Activated CD8-positive, alpha-beta memory T cell treated with anti-CD3 and anti-CD28 coated beads for 1 hour (primary cell): ENCODE measurements at places on chromosomes 13 and 19.

DNA sequence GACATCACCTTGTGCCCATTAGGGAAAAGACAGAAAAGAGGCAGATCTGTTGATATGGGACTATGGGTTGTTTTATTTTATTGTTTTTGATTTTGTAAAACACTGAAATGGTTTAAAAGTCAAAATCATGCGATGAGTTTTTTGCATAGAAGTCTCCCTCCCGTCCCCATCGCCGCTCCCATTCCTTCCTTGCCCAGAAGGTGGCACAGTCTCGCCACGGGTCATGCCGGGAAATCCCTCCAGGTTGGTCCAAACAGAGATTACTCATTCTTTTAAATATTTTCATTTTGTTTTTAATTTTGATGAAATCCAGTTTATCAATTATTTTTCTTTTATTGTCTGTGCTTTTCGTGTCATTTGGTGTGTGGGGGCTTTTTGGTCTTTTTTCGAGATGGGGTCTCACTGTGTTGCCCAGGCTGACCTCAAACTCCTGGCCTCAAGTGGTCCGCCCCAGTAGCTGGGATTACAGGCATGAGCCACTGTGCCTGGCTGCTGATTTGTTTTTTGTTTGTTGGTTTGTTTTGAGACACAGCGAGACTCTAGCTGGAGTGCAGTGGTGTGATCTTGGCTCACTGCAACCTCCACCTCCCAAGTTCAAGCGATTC lies 9.2 kb downstream of the PGPEP1 start:
- DNase-seq: no peak

GRCh38 chr13:66559093-66559492 lies 671.0 kb downstream of the PCDH9 start:
- no peak for DNase-seq

DNA sequence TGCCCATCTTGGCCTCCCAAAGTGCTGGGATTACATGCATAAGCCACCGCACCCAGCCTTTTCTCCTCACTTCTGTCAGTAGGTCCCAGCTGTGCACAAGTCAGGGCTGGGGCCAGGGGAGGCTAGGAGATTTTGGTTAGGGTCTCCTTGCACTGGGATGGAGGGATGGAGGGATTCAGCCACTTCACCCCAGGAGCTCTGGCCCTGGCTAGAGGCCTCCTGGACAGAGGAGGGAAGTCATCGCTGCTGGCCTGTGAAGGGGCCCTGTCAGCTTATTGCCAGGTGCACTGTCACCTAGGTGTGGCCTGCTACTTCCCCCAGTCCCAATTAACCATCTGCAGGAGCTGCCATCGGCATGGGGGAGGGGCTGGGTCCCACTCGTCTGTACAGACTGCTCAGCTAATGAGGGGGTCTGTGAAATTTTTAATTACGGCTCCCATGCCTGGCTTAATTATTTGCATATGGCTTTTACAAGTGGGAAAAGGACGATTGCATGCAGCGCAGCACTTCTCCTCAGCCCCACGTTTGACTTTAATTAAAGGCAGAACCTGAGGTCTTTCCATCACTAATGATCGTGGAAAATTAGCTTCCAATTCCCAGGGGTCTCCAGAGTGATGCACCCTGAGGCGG lies 52.4 kb downstream of the CHST8 start:
- no peak for DNase-seq

DNA sequence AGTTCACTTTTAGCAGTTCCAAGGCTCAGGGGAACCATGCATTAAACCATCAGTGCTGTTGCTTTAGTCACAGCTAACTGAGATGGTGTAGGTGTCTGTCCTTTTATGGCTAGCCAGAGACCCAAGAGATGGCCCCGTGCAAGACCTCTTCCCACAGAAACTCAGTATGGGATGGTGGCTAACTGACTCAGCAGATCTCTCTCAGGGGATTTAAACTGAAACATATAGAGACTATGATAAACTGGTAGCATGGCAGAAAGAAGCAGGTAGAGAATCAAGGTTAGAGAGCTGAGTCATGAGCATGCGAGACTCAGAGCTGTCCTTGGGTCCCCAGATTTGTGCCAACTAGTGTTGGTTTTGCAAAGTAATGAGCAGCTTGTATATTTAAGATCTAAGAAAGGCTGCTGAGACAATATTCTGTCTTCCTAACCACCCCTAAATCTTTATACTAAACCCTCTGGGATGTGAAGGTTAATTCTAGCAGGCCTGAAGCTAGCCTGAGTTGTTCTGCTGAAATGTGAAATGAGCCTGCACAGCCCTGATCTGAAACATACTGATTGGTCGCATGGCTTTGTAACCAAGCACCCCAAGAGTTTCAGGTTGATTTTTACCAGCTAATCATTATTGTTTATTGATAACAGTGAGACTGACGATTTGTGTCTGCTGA lies 6.5 kb upstream of the SCEL start:
- DNase-seq: no peak

- peak; percentile 62 for DNase-seq
These were observed 13.3 kb upstream of the ISYNA1 start for GRCh38 chr19:18450931-18451836.

GRCh38 chr13:66353664-66354063 lies 876.5 kb downstream of the PCDH9 start:
- DNase-seq: no peak

DNA sequence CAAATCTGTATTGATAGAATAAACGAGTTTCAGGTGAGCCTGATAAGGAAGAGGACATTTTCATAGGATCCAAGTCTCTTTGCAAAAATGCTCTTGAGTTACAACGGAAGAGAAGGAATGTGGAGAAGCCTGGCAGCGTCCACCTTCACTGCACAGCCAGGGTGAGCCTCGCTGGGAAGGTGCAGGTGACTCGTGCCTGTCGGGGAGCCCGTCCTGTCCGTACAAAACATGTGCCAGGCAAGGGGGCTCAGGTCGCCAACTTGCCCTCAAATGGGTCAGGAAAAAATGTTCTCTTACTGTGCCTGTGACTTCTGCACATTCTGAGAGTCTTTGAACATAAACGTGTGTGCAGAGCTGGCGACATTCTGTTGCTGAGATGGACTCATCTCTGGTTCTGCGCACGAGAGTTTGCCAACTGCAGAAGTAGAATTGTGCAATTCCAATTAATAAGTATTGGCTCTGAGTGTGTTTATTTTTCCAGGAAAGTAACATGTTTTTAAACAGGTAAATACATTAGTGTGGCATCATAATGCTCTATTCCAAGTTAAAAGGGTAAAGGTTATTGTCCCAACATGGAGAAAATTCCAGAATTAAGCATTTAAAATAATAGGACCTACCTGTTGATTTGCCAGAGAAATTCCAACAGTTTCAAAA lies 28.6 kb downstream of the NAXD start:
- no peak for DNase-seq

DNA sequence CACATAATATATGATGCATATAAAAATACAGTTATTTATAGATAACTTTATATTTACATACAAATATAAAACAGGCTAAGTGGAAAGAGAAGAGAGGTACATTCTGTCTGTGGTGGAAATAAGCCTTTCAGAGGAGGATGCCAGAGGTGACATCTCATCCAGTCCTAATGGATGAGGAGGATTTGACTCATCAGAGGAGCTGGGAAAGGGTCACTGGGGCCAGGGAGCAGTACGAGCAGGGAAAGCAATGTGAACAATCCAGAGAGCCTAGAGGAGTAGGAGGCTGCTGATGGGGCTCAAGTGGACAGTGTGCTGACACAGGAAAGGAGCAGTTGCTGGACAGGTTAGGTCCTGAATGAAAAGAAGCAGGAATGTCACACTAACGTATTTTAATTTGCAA lies 18.6 kb downstream of the NALCN start:
- DNase-seq: no peak

- no peak for DNase-seq
These were observed 164.6 kb downstream of the FGF14 start for GRCh38 chr13:102237230-102237629.

- DNase-seq: no peak
These were observed 2.9 kb upstream of the ADPRHL1 start for GRCh38 chr13:113456116-113456702.

- no peak for DNase-seq
These were observed 2.5 kb downstream of the RPS9 start for GRCh38 chr19:54203151-54203611.

DNA sequence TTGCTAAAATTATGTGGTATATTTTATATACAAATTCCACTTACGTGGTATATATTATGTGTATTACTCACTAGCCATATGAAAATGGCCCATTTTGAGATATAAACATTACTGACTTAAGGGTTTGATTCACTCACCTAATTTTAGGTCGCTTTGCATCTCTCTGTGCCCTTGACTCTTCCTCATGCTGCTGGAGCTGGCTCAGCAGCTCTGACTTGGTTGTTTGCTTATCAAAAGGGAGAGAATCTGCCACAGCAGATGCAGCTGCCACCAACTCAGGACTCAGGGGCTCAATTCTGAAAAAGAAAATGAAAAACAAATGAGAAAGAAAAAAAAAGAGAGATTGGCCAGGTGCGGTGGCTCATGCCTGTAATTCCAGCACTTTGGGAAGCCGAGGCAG lies 12.2 kb downstream of the MRPS31 start:
- no peak for DNase-seq

- no peak for DNase-seq
These were observed 213.0 kb downstream of the ZIC5 start for GRCh38 chr13:99758460-99759162.

DNA sequence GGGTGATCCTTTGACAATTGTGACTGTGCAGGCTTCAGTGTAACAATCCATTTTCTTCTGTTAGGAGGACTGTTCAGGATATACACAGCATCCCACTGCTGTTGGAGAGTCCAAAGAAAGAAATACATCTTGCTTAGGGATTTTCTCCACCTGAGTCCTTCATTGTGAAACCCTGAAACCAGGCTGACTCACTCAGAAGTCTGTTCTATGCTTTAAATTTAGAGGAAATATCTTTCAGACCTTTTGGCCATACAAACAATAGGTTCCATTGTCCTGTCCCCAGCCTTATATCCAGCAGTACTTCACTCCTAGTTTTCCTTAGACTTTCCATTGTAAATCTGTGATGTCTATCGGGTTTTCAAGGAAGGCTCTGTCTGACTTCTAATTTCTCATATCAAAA lies 379.1 kb downstream of the SUCLA2 start:
- no peak for DNase-seq

GRCh38 chr19:53664760-53665159 lies 33.0 kb downstream of the DPRX start:
- no peak for DNase-seq

DNA sequence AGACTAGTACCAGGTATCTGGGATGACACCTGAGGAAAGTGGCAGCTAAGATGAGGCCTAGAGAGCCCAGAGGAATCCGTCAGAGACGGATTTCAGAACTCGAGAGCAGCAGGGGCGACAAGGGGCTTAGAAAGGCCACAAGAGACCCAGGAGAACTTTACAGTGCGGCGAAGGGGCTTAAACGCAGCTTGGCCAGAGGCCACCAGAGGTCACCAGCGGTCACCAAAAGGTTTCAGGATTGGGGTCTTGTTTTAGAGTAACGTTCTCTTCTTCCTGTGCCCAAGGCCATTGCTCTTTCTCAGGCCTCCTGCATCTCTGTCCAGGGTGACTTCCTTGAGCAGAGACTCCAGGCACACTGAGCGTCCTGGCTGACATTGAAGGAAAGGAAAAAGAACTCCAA lies 2.2 kb downstream of the ZSCAN22 start:
- DNase-seq: no peak

DNA sequence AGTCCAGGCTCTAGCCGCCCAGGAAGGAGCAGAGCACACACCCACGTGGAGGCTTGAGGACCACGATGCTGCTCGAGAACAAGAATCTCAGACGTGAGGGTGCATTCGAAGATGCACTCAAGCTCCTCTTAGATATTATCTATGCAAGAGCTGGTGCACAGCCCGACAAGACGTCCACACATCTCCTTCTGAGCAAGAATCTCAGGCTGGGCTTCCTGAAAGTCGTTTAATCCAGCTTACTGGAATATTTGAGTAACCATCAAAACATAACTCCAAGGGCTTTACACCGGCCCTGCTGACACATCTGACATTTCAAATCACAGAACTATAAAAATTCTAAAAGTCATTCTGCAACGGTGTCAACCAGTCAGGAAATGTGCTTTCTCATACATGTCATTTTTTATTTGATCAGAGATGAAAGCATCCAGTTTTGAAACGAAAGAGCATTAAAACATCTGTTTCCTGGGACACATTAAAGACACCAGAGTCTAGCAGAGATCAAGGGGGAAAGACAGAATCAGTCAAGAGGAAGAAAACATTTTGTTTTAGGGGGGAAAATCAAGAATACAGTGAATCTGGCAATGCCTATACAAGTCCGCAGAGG lies 177.7 kb upstream of the IRS2 start:
- no peak for DNase-seq

- no peak for DNase-seq
These were observed 199.3 kb downstream of the RFC3 start for GRCh38 chr13:34017231-34017630.

DNA sequence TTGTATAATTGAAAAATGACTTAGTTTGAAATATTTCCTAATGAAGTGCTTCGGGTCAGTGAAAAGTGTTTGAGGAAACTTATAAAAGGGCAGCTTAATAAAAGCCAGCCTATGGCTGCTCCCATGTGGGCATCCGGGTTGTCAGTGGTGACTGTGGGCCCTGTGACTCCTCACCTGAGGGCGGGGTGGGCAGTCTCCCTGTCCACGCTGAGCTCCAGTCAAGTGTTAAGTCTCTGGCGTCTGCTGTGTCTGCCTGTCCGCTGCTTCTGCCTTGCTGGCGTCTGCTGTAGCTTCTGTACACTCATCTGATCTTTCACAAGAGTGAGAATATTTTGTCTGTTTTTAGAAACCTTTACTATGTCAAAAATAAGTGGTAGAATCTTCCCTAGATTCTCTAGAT lies 7.1 kb downstream of the LAMP1 start:
- no peak for DNase-seq

- DNase-seq: no peak
These were observed 1747.9 kb upstream of the SPRY2 start for GRCh38 chr13:82088781-82089180.

DNA sequence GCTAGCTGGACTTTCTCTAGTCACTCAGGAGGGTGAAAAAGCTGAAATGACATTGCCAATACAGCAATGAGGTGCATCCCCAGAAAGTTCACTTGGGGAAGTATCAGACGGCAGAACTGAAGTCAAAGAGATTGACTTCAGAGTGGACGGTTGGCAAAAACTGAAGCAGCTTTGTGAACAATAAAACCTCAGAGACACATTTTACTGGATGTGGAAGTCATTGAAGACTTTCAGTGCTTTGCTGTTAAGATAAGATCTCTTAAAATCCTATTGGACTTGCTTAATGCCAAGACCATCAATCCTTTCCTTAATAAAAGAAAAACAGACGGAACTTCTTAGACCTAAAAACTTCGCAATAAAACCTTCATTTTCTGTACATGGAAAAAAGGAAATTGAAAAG lies 103.7 kb downstream of the ABCC4 start:
- no peak for DNase-seq

GRCh38 chr19:5694956-5695648 lies 5.0 kb downstream of the RPL36 start:
- DNase-seq: no peak

DNA sequence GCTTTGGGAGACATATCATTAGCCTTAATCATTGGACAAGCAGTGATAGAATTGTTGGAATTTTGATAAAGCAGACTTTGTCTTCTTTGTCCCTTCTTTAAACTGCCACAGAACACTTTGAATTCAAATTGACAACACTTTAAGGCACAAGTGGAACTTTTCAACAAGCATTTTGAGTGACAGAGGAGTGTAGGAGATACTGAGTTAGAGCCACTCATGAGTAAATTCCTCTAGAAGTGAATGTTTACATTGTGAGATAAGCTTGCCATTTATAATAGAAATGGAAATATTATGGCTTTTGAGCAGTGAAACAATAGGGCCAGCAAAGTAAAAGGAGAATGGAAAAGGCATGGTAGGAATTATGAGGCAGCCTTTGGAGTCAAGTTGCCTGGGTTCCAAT lies 515.8 kb downstream of the SLITRK6 start:
- no peak for DNase-seq
